ENCODE measurements at places on chromosomes 3 and 15. TPM values are rescaled to one million over a fixed set of nuclear protein-coding genes. Genes with fewer than 3 reads are reported as not detected.

GRCh38 chr3:23981955-23982354, 36.9 kb downstream of the NR1D2 start:
- no peak overlapping the region for H3K27ac ChIP-seq
- peaks cover 21% of the 10 kb centered on the region for H3K36me3 ChIP-seq
- DNase-seq = no peak
- no peak overlapping the region for H3K4me3 ChIP-seq
- peaks cover 6% of the 10 kb centered on the region for H3K4me1 ChIP-seq

DNA sequence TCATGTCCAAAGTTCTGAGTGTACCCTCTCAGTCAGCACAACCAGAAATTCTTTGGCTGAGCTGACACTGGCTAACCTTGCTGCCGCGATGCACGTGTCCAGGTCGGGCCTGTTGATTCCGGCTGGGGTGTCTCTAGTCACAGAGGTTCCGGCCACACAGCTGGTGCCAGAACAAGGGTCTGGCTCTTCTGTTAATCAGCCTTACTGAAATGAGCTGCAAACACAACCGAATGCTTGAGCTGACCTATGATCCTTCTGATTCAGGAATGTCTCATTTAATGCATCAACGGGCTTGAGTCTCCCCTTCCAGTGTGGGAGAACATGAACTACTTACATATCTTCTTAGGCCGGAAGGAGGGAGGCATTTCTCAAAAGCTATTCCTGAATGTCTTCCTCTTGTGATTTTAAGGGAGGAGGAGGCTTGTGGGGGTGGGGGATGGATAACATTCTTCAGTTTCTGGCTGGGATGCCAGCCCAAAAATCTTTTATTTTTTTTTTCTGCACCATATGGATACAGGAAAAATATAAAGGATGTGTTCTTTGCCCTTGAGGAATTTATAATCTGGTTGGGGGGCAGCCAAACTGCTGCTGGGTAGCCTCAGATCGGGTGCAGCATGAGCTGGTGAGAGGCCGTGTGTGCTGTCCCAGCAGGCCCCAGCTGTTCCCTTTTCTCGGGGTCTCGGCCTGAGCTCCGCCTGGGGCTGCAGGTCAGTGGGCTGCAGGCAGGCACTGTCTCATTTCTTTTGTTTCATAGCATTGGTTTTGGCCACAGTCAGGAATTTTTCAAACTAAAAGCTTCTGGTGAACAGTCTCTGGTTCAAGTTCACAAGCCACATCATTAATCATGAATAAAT, 319.1 kb upstream of the TBL1XR1 start:
- no peaks in the 10 kb centered on the region for H3K36me3 ChIP-seq
- no peak overlapping the region for H3K4me3 ChIP-seq
- H3K4me1 ChIP-seq = peaks cover 41% of the 10 kb centered on the region

DNA sequence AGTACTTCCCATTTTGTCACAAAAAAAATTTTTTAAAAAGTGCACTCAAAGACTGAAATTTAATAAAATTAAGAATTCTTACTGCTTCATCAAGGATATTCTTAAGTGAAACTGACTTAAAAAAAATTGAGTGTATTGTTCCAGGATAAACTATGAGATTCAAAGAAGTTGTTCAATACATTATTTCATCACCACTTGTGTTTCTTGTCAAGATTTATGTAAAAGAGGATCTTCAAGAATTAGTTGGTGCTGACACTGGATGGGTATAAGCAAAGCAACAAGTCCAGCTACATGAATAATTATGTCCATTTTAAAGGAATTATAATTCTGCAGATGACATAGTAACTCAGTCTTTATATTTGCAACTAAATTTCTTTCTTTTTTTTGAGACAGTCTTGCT, 4.3 kb upstream of the AP4E1 start:
- H3K27me3 ChIP-seq = no peaks in the 10 kb centered on the region
- H3K4me1 ChIP-seq = peaks cover 6% of the 10 kb centered on the region
- no peak overlapping the region for H3K4me3 ChIP-seq

- DNase-seq = no peak
- peak overlapping the region; percentile 60 for H3K27ac ChIP-seq
- H3K36me3 ChIP-seq = no peaks in the 10 kb centered on the region
- no peaks in the 10 kb centered on the region for H3K27me3 ChIP-seq
- H3K4me3 ChIP-seq = no peak overlapping the region
Observed at GRCh38 chr15:41930221-41930866, 36.5 kb upstream of the SPTBN5 start.

DNA sequence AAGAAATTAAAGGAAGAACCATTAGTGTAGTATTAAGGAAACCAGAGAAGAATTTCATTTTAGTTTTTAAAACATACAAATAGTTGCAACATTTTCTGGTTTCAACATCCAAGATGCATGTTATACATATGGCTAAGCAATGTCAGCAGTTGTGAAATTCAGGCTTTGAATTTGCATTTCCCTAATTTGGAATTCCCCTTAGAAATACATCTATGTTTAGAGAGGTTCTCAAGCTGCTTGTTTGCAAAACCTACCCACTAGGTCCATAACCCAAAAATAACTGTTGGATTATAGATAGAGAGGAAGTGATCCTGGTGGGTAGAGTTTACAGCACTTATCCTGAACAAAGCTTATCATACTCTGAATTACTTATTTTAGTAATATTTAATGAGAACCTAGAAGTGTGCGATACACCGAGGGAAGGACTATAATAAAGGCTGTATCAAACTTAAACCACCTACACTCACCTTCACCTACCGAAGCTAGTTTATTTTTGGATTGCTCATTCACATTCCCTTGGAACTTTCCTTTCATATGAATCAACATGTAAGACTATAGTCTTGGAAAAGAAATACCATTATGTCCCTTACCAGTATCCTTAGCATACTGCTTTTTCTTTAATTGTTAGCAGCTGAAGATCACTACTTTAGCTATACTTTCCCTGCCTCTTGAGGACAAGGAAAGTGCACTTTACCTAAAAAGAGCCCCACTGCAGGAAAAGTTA, 60.6 kb downstream of the CHAC1 start:
- no peaks in the 10 kb centered on the region for H3K27me3 ChIP-seq
- H3K27ac ChIP-seq = no peak overlapping the region
- peaks cover 11% of the 10 kb centered on the region for H3K4me1 ChIP-seq
- H3K4me3 ChIP-seq = no peak overlapping the region
- DNase-seq = no peak
- H3K36me3 ChIP-seq = peaks cover 16% of the 10 kb centered on the region

GRCh38 chr15:77118882-77119321, 48.0 kb upstream of the TSPAN3 start:
- H3K27ac ChIP-seq = no peak overlapping the region
- no peak for DNase-seq
- peaks cover 11% of the 10 kb centered on the region for H3K36me3 ChIP-seq
- H3K4me1 ChIP-seq = no peaks in the 10 kb centered on the region
- H3K4me3 ChIP-seq = no peak overlapping the region

DNA sequence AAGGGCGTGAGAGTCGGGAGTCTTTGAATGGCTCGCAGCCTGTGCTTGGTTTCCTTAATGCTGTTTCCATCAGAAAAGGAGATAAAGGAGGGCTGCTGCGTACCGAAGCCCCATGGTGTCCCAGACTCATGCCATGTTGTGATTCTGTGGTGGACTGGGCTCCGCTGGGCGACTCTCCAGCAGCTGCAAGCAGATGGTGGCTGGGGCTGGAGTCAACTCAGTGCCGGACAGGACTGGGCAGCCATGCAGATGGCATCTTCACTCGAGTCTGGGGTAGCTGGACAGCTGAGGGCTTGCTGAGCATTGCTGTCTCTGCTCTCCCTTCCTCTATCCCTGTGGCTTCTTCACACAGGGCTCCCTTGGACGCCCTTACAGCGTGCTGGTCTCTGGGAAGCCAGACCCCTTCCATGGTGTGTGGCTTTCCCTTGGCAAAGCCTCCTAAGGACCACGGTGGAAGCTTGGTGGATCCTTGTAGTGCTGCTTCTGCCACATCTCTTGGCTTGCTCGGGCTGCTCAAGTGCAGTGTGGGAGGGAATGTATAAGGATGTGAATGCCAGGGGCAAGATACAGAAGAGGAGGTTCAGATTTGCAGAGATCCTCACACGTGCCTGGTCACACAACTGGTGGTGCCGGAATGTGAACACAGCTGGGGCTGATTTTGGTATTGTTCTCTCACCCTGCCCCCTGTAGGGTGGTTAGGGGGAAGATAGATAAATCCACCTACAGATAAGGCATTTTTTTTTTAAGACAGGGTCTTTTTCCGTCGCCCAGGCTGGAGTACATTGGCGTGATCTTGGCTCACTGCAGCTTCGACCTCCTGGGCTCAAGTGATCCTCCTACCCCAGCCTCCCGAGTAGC, 9.0 kb downstream of the NIPA1 start:
- no peak for DNase-seq
- H3K27ac ChIP-seq = no peak overlapping the region
- no peak overlapping the region for H3K4me3 ChIP-seq
- no peaks in the 10 kb centered on the region for H3K27me3 ChIP-seq
- H3K4me1 ChIP-seq = no peaks in the 10 kb centered on the region
- no peaks in the 10 kb centered on the region for H3K36me3 ChIP-seq

- no peak overlapping the region for H3K4me3 ChIP-seq
- H3K27ac ChIP-seq = peak overlapping the region; percentile 73
- no peaks in the 10 kb centered on the region for H3K27me3 ChIP-seq
- no peak for DNase-seq
- no peaks in the 10 kb centered on the region for H3K36me3 ChIP-seq
Observed at GRCh38 chr3:152328841-152329240, 60.1 kb downstream of the MBNL1 start.

DNA sequence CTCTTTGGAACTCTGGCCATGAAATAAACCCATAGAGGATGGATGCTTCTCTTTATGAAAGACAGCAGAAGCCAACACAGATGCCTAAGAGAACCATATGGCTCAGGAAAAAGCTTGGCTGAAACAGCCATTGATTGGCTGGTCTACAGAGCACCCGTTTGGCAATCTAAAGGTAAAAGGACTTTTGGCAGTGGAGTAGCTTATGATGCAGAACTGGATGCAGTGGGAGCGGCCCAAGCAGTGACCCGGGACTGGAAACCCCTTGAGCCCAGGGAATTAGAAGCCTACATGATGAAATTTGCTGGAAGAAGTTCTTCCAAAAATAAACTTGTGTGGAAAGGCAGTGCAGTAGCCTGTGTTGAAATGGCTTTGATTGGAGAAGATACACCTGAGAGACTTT, 360.2 kb downstream of the NR2F2 start:
- no peak for DNase-seq
- no peak overlapping the region for H3K27ac ChIP-seq
- H3K4me3 ChIP-seq = no peak overlapping the region
- H3K36me3 ChIP-seq = no peaks in the 10 kb centered on the region

DNA sequence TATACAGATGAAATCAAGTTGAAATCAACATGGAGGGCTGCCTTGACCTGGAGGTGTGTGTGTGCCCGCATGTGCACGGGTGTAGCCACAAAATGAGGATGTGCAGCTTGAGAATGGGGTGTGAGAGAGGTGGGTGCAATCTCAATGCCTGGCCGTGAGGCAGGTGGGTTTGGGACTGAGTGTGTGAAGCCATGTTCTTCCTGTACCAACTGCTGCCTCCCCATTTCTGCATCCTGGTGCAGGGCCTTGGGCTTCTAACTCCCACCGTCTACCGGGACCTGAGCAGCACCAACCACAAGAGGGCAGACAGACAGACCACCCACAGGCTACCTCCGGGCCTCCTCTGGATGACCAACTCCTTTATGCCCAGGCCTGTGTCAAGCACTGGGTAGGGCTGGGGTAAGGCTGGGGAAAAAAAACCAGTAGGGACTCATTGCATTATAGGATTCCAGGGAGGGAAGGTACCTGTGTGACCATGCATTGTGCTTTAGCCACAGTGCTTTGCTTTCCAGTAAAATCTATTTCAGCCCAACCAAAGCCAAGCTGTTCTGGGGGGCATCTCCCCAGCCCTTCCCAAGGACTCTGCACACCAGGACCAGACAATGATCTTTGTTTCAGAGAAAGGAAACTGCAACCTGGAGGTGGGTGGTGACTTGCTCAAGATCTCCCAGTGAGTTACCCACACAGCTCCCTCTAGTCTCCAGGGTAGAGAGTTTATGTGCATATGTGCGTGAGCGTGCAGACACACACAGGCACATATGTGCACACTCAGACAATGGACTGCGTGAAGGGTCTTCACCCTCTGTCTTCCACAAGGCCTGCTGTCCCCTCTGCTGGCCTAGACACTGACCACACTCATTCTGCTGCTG, 162.2 kb upstream of the TLE3 start:
- no peaks in the 10 kb centered on the region for H3K36me3 ChIP-seq
- no peak for DNase-seq
- no peak overlapping the region for H3K27ac ChIP-seq
- no peaks in the 10 kb centered on the region for H3K27me3 ChIP-seq
- peaks cover 39% of the 10 kb centered on the region for H3K4me1 ChIP-seq
- no peak overlapping the region for H3K4me3 ChIP-seq

- peak; percentile 86 for DNase-seq
- H3K27ac ChIP-seq = peak overlapping the region; percentile 94
- peaks cover 62% of the 10 kb centered on the region for H3K4me1 ChIP-seq
- H3K27me3 ChIP-seq = no peaks in the 10 kb centered on the region
Observed at GRCh38 chr3:48429317-48429959, 448 bp downstream of the PLXNB1 start.

DNA sequence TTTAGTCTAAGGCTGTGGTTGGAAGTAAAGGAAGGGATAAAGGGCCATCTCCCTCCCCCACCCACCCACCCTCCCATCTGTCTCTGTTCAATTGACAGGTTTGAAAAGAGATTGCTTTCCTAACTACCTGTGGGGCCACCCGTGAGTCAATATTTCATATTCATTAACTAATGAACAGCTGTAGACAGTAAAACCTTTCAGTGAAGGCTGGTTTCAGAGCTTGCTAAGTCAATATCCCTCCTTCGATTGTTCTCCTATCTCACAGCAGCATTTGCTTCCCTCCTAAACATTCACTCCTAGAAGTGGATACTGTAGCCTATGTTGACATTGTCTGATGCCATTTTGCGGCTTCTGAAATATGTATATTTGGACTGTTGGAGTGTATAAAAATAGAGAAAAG, 85.9 kb upstream of the SYNPR start:
- H3K36me3 ChIP-seq = no peaks in the 10 kb centered on the region
- no peak overlapping the region for H3K4me3 ChIP-seq
- no peaks in the 10 kb centered on the region for H3K4me1 ChIP-seq
- H3K27ac ChIP-seq = no peak overlapping the region
- DNase-seq = no peak

- H3K4me3 ChIP-seq = no peak overlapping the region
- H3K27ac ChIP-seq = no peak overlapping the region
- H3K27me3 ChIP-seq = no peaks in the 10 kb centered on the region
- H3K4me1 ChIP-seq = no peaks in the 10 kb centered on the region
Observed at GRCh38 chr3:100465892-100466777, 26.3 kb upstream of the TMEM45A start.

GRCh38 chr3:144754076-144754783, 782.6 kb downstream of the DIPK2A start:
- no peaks in the 10 kb centered on the region for H3K4me1 ChIP-seq
- no peaks in the 10 kb centered on the region for H3K27me3 ChIP-seq
- H3K4me3 ChIP-seq = no peak overlapping the region
- H3K36me3 ChIP-seq = no peaks in the 10 kb centered on the region

Gene SLC9C1
- polyA plus RNA-seq = not detected

Gene DAPK2
- polyA plus RNA-seq = 19.2 TPM

Gene CX3CR1
- not detected for polyA plus RNA-seq

Gene CCR9
- polyA plus RNA-seq = not detected

Gene CPNE9
- polyA plus RNA-seq = 0.22 TPM

Gene GOLGA8T
- polyA plus RNA-seq = 0.12 TPM

Gene SOX2
- not detected for polyA plus RNA-seq

Gene GHSR
- polyA plus RNA-seq = not detected

Data from sigmoid colon (tissue), 7 donors.